ENCODE measurements at places on chromosomes 16 and 17. TPM values are rescaled to one million over a fixed set of nuclear protein-coding genes. Genes with fewer than 3 reads are reported as not detected.

BLMH gene
- total RNA-seq: 29.2 TPM

DNA sequence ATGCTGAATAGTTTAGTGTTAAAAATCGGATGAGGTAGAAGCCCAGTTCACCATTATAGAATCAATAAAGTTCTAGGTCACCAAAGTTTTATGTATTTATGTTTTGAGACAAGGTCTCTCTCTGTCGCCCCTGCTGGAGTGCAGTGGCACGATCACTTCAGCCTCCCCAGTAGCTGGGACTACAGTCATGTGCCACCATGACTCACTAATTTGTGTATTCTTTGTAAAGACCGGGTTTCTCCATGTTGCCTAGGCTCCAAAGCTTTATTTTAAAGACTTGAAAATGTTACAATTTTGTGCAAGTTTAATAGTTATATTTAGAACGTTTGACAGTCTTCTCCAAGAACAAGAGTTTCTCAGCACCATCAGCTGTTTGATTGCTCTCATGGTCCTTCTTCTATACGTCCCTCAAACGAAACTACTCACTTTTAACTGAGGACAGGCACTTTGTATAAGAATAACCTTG is 32.1 kb downstream of the NDE1 start:
- peak; percentile 93 for ATAC-seq

MT1A gene
- total RNA-seq: not detected

DNA sequence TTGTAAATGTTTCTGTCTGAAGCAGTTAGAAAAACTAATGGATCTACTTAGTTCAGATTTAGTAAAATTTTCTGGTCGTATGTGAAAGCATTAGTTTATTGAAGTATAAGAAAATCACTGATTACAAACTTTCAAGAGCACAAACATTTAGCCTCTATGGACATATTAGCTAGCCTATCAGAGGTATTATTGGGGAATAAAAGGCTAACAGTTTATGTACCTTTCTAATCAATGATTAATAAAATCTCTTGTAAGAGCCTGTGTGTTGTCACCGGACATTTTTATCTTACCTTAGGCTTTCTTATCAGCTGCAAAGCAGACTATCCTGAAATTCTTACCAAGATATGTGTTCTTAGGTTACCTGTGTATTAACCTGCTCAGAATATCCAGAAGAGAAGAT is 21.2 kb downstream of the ZPBP2 start:
- no peak for ATAC-seq

DNA sequence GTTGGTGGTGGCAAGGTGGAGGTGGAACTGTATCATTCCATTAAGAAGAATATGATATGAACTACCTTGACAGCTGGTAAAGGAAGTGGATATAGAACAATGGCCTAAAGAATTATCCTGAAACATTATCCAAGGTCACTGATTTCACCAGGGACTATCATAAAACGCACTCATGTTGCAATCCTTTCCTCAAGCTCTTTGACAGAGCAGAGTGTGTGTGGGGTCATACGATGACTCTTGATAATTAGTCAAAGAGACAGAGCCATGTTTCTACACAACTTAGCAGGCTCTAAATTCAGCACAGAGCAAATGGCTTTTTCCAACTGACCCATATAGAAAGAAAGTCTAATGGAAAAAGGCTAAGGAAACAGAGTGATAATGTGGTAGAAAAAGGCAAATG is 126.4 kb upstream of the ANKFN1 start:
- peak; percentile 46 for ATAC-seq

GRCh38 chr16:88750854-88751253 is 34.2 kb downstream of the PIEZO1 start:
- no peak for ATAC-seq

DNA sequence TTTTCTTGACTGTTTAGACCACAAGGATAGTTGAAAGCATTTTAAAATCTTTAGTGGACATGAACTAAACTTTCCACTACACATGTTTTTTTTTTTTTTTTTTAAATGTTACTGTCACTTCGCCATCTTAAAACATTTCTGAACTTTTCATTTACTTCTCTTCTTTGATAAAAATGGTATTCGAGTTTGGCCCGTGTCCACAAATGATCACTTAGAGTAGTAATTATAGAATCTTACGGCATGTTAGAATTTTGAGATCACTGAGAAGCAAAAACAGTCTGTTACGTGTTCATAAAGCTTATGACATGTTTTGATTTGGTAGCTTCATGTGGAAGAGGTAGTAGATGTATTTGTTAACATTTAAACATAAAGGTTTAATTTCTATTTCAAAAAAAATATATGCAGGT is 1.1 kb downstream of the NSRP1 start:
- no peak for ATAC-seq

GRCh38 chr16:85521552-85522307 is 91.4 kb upstream of the GSE1 start:
- no peak for ATAC-seq

- no peak for ATAC-seq
These were observed 16.1 kb downstream of the ACE start for GRCh38 chr17:63492940-63493339.

PPM1E gene
- total RNA-seq: 0.54 TPM

DNA sequence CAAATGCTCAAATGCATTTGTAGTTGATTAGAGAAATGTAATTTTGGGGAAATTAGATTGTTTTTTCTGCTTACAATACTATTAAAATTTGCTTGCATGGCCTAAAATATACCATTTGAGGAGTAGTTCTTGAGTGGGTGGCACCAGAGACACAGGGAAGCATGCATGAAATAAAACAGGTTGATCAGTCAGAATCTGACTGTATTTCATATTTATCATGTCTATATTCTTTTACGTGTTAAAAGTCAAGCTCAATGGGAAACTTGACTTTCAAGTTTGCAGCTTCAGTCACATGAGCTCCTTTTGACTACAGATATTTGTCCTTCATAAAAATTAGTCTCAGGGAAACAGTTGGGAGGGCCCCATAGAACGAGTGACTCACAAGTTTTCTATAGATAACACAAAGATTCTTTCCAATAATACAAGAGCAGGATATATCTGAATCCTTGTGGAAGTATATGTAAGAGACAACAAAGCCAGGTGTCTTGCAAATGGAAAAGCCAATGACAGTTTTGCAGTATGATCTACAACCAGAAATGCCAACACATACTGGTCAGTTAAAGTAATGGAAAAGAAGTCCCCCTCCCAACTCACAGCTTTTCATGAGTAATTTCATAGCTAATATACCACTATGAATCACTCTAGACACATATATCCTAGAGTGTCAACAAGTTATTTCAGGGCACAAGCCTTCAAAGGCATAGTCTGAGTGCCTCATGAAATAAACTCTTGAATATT is 42.2 kb upstream of the CORO6 start:
- no peak for ATAC-seq

GRCh38 chr17:2621241-2621640 is 27.8 kb downstream of the PAFAH1B1 start:
- ATAC-seq: no peak

DNA sequence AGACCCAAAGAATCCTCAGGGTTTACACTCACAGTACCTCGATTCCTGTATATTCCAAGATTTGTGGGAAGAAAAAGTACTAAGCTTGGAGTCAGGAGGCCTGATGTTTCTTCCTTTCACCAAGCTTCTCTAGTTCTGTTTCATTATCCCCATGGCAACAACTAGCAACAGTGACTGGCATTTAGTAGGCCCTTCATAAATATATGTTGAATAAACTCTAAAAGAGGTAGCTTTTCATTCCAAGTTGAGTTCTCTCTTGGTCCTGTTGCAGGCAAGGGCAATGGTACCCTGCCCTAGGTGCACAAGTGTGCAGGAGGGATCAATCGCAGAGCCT is 527 bp upstream of the UBE2Z start:
- ATAC-seq: no peak

NR1D1 gene
- total RNA-seq: 4.0 TPM

RASD1 gene
- total RNA-seq: 7.7 TPM

CTCF gene
- total RNA-seq: 47.6 TPM

KRTAP4-11 gene
- total RNA-seq: not detected

DPEP3 gene
- not detected for total RNA-seq

GRCh38 chr16:31206776-31207175 is 4.2 kb upstream of the PYCARD start:
- no peak for ATAC-seq

GRCh38 chr16:56773532-56773931 is 43.6 kb downstream of the NUP93 start:
- ATAC-seq: no peak

TSR1 gene
- 37.7 TPM for total RNA-seq

KCNG4 gene
- total RNA-seq: 0.24 TPM

- ATAC-seq: no peak
These were observed 37.1 kb upstream of the BCAS3 start for GRCh38 chr17:60640503-60640902.

PABPN1L gene
- not detected for total RNA-seq

- ATAC-seq: no peak
These were observed 66.8 kb downstream of the SRCIN1 start for GRCh38 chr17:38538906-38539305.

DNA sequence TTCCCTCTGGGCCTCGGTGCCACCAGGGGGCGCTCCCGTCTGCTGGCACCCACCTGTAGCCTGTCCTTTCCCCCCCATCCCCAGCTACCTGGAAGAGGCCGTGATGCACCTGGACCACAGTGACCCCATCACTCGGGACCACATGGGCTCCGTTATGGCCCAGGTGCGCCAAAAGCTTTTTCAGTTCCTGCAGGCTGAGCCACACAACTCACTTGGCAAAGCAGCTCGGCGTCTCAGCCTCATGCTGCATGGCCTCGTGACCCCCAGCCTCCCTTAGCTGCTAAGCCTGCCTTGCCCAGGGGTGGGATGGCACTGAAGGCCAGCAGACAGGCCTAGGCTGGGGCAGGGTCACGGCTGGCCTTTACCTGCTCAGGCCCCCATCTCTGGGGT is 818 bp upstream of the NRN1L start:
- peak; percentile 53 for ATAC-seq

GRCh38 chr17:2093349-2093748 is 38.4 kb downstream of the HIC1 start:
- no peak for ATAC-seq

DNA sequence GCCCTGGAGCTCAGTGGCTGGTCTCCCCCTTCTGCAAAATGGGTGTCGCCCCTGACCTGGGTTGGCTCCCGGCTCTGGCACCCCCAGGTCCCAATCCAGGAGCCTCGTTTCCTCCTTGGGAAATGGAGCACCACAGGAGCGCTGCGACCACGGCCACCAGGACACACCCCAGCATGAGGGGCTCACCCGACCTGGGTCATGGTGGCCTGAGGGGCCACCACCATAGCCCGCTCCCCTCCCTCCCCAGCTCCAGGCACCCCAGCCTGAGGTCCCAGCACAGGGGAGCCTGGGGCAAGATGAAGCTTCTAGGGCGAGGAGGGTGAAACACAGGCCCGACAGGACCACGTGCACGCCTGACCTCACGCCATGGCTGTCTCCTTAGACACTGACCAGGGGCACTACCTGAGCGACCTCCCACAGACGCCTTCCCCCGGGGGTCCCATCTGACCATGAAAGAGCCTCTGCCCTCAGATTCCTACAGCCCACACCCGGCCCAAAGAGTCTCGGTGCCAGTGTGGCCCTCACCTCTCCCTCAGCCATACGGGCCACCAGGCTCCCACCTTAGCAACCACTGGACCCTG is 11.8 kb downstream of the BCAR1 start:
- ATAC-seq: no peak

DNA sequence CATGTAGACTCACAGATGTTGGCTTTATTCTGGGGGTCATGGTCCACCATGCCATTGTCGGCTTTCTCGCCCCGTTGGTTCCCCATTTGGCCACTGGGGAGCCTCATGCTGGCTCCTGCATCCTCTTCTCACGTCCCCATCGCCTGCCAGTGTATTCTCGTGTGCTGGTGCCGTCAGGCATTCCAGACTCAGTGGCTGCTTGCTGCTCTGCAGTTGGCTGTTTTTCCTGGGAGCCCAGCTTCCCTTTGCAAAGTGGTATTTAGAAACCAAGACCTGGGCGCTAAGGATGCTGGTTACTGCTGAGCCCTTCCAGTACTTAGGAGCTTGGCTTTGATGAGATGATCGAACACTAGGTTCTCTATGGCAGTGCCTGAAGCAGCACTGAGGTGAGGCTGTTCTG is 19.1 kb downstream of the CRAMP1 start:
- ATAC-seq: no peak

DNA sequence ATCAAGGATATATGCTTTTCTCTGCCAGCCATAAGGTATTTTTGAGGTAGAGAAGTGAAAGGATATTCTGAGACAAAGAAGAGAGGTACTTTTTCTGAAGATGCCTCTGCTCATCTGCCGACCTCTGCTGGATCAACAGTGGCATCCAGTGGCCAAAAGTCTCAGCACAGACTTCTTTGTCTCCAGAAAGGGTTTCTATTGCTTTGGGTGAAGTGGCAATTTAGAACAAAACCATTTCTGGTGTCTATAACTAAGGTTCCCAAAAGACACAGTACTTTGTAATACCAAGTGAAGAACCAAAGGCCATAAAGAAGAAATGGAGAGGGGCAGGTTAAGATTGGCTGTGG is 155.2 kb upstream of the C17orf78 start:
- ATAC-seq: peak; percentile 54

GRCh38 chr16:3215601-3216262 is 19.2 kb downstream of the ZNF200 start:
- no peak for ATAC-seq

- no peak for ATAC-seq
These were observed 14.4 kb upstream of the METRNL start for GRCh38 chr17:83064732-83065659.

MEIOB gene
- total RNA-seq: 0.56 TPM

GRCh38 chr16:72482695-72483094 is 310.7 kb upstream of the PMFBP1 start:
- no peak for ATAC-seq

TBC1D3I gene
- 1.4 TPM for total RNA-seq

KCTD11 gene
- total RNA-seq: 6.8 TPM

ABI3 gene
- total RNA-seq: 1.5 TPM

Data from motor neuron (in vitro differentiated cells).